ENCODE measurements at places on chromosomes 2 and 18.

GRCh38 chr2:104844807-104845551 is 8.9 kb upstream of the POU3F3 start:
- DNase-seq: peak; percentile 48

DNA sequence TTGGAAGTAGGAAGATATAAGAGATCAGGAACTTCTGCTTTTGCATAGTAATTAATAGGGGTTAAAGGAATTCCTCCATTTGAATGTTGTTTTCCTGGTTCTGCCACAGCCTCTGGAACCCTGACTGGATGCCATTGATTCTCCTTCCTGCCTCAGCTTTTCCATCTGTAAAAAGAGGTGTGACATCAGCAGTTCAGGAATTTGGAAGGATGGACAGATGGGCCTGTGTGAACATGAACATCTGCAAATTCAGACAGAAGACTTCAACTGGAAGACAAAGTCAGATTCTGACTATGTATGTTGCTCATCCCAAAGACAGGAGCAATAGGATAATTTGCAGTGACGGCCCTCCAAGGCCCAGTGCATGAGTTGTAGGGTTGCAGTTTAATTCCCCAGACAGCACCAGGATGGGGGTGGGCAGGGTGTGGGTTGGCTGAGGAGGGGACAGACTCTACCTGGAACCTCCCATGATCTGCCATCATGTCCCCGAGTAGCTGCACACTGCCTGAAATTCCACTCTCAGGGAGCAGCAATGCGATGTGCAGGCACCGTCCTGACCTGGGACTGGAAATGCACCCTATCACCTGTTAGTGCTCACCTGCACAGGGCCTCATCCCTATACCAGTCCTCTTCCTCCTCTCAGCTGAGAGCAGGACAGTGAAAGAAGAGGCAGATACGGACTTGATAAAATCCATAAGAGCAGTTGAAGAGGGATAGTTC is 98.9 kb upstream of the EPAS1 start:
- no peak for DNase-seq

DNA sequence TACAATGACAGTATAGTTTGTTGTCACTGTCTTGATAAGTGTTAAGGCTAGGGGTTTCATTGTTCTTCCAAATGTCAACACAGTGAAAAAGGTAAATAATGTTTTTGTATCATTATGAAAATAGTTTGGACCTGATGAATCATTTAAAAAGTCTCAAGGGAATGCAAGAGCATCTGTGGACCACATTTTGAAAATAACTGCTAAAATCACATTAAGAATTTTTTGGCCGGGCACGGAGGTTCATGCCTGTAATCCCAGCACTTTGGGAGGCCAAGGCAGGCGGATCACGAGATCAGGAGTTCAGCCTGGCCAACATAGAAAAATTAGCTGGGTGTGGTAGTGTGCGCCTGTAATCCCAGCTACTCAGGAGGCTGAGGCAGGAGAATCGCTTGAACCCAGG is 10.3 kb downstream of the SCN1A start:
- DNase-seq: no peak

DNA sequence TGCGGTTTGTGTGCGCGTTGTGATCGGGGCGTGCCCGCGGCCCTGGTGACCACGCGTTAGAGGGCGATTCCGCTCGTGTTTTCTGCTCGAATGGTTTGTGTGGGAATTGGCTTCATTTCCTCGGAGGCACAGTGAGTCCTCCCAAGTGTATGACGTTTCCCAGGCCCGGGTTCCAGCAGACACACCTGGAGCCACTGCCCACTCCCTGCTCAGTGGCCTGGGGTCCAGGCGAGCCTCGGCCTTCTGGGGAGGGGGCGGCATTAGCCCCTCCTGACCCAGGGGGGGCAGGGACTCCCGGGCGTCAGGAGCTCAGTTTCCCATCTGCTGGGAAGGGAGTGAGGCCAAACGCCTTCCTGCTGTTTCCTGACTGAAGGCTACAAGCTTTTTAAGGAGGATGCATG is 92.1 kb downstream of the NFATC1 start:
- no peak for DNase-seq

DNA sequence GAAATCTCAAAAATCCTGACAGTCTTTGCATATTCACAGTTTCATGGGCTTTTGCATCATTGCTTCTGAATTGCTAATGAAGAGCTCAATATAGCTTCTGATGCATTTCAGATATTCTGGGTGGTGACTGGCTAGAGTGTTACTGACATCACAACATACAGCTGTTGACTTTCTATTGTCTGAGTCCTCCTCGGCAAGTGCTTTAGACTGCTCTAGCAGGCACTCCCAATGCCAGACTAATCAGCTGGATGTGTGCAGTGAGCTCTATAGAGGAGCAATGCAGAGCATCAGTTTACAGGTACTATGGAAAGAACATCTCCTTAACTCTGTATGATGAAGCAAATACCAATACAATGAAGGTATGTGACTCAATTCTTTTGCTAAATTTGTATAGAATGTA is 54.9 kb downstream of the R3HDM1 start:
- no peak for DNase-seq

Measured in DMS153 (cell line).